ENCODE measurements at places on chromosomes 3 and 15.

DNA sequence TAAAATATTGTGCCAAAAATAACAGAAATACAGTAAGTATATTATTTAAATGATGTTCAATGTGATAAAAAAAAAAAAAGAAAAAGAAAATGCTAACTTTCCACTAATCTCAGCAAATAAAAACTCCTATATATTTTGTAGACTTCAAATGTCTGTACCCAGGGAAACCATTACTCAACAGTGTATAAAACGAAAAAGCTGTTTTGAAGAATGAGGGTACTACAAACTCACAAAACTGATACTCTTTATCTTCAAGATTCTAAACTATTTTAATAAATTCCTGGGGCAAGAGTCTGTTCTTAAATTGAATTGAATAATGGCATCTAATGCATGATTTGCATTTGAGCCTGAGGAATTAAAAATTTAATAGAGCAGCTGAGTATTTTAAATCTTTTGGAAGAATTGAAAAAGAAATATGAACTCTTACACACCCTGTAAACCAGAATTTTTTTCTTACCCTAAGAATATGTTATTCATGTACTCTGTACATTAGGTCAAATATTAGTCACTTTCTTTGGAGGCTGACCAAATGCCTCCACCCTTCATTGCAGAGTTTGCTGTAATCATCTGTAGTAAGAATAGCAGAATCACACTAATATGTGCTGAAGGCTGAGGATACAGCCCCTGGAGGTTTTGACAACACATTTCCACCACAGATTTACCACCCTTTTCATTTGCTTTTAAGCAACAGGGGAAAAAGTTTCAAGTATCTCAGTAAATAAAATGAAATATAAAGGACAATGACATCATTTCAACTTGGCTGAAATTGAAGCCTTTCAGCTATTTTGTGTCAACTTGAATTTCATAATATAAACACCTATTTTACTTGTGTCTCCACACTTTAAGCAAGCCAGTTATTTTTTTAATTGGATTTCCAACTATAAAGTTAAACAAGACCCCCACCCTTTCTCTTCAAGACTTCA lies 79.7 kb downstream of the FBN1 start:
- DNase-seq, result peak; percentile 27

GRCh38 chr3:73828348-73828747 lies 203.6 kb upstream of the PDZRN3 start:
- DNase-seq, result no peak

DNA sequence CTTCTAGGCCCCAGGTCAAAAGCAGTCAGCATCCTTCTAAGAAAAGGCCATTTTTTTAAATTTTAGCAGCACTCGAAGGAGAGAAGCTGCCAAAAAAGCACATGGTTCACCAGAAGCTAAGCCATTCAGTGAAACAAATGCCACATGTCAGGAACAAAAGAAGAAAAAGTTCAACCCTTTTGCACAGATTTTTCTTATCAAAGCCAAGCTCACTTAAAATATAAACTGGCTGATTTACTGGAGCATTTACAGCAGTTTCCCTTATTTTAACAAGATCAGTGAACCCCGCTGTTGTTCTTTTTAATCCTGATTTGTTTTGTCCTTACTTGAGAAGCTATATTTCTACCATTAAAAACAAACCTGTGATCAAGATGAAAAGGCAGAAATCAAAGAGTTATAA lies 46.5 kb upstream of the SYNPR start:
- no peak for DNase-seq

- peak; percentile 24 for DNase-seq
These were observed 44.8 kb upstream of the RNU6-1 start for GRCh38 chr15:67884514-67885174.

Measured in kidney glomerular epithelial cell (primary cell).